ENCODE measurements at places on chromosomes 5 and 9. TPM values are rescaled to one million over a fixed set of nuclear protein-coding genes. Genes with fewer than 3 reads are reported as not detected.

GRCh38 chr9:117411547-117411946, 3.3 kb downstream of the ASTN2 start:
- no peak for DNase-seq

DNA sequence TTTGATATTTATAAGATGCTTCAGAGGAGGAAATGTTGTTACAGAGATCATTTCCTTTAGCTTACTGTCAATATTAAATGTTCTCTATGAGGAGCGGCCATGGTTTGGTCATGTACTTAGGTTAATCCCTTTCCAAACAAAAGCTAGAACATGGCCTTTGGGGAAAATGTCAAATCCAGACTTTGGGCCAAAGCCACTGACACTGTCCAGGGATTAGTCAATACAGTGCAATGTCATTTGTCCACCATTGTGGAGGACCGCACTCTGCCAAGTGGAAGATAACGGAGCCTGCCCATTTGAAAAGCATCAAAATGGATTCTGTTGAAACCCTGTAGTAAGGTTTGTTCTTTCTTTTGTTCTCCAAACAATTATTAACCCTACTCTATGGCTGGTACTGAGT, 50.1 kb downstream of the FRMPD1 start:
- DNase-seq, result no peak

DNA sequence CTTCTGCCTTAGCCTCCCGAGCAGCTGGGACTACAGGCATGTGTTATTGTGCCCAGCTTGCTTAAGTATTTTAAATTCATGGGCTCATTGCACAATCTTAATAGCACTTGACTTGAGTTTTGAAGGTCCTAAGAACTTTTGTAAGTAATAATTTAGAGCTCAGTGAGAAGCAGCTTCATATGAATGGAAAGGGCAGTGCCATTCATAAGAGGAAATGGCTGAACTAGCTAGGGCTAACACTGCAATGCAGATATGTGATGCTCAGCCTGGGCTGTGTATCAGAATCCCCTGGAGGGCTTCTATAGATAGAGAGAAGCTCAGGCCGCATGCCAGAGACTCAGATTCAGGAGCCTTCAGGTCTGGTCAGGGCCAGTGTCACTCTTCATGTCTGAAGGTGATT, 295.5 kb upstream of the DAP start:
- no peak for DNase-seq

DNA sequence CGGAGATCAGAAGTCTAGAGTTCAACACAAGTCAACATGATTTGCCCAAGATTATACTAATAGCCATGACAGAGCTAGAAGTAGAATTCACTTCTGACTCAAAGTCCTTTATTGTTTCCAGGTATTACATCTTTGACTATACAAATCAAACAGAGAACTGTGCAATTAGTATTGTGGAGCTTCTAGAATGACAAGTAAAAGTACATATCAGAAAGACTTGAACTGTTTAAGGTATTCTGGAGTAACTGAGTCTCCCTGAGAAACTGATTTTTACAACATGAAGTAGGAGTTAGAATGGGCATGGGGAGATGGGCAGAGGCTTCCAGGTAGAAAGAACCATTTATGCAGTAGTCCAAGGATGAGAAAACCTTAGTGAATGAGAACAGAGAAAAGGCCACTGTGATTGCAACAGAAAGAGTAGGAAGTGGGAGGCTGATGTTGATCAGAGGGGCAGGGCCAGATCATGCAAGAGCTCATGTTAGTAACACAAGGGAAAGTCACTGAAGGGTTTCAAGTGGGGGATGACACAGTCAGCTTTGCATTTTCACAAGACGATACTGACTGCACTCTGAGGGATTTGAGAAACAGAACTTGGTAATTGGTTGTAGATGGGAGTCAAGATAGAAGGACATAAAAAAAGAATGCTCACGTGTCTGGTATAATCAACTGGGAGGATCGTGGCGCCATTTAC, 280.7 kb downstream of the RFX3 start:
- DNase-seq, result no peak

DNA sequence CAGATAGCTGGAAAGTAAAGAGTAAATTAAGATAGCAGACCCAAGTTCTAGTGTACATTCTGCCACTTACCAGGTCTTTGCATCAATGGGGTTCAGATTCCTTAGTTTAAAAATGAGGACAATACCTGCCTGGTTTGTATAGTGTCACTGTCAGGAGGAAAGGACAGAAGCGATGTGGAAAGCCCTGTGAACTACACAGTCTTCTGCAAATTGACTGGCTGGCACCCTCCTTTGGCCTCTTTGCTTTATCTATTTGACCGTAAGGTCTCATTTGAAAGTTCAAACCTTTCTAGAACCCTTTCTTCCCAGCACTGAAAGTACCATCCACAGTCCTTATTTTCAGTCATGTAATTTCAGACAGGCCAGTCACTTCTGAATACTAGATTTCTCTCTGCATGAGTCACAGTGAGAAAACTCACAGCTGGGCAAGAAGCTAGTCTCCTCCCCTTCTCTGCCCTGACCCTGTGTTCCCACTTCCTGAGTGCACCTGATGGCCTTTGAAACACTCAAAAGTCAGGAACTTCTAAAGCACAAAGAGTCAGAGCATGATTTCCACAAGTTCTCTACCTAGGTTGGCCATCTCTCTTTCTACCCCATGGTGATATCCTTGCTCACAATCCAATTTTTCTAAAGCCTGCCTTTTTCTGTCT, 91.3 kb upstream of the RASEF start:
- peak; percentile 39 for DNase-seq

DNA sequence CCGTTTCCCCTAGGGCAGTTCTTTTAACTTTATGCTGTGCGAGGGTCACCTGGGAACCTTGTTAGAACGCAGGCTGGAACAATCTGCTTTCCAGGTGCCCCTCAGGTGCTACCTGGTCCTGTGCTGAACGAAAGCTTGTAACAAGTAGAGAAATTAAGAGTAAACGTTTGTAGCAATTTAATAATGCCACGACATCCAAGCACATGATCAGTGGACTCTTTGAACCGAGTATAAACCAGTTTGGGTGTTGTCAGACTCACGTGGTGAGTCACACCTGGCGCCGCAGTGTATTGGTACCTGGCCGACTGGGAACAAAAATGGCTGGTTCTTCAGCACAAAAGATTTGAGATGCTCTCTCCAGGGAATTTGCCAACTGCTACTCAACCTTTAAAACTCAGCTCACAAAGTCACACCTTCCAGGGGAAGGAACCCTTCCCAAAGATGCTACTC, 926 bp upstream of the MYO10 start:
- peak; percentile 81 for DNase-seq

DNA sequence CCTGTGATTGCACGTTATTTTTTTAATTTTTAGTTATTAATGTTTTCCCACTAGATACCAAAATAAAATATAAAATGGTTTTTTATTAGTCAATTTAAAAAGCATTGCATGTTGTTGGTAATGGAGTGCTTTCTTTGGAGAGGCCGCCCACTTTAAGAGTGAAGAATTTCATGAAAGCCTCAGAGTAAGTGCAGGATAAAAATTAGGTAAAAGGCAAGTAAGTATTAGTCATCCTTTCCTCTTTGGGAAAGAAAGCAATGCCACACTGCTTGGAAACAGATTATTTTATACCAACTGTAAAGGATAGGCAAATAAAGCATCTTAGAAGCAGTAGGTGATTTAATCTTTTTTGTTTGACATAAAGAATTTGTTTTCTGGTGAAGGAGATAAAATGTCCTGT, 62.9 kb downstream of the HSD17B4 start:
- DNase-seq, result no peak

- DNase-seq, result no peak
Observed at GRCh38 chr5:178334861-178335260, 102.3 kb upstream of the PHYKPL start.

DNA sequence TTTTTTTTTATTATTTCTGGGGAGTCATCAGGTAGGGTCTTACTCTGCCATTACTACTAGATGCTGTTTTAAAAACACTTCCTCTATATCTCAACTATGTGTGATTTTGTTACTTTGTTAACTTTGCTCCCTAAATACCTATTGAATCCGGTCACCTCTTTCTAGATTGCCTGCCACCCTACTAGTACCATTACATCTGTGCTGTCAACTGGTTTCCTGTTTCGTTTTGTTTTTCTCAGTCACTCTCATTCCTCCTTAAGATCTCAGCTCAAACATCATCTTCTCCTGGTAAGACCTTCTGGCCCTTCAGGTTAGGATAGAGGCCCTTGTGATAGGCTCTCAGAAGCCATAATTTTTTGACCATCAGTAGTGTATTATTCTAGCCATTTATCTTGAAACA, 324.2 kb upstream of the ATP10B start:
- DNase-seq, result no peak

DNA sequence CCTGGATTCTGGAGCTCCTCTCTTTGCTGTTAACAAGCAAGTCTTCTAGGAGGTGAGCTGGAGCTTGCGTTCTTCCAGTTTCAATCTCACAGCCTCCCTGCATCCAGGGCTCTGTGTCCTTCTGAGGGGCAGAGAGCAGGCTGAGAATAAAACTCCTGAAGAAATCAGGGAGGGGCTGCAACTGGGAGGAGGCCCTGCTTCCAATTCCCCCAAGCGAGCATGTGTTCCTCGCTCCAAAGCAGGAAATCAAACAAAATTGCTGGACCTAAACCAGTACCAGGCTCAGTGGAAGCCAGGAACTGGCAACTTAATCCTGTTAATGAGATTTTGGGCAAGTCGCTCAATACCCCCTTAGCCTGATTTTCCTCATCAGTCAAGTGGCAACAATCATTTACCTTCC, 181.8 kb downstream of the ASTN2 start:
- DNase-seq, result no peak

ROPN1L gene
- total RNA-seq, result 7.1 TPM

ERAP2 gene
- total RNA-seq, result 48.2 TPM

CMBL gene
- 286 TPM for total RNA-seq

BASP1 gene
- not detected for total RNA-seq

NRG2 gene
- total RNA-seq, result not detected

ZDHHC21 gene
- total RNA-seq, result 5.3 TPM

EIF4E1B gene
- total RNA-seq, result not detected
